ENCODE measurements at places on chromosomes 7 and 10.
A peak's percentile ranks its signal among the peaks of the same experiment; 100 is the strongest.

- DNase-seq = no peak
Measured at GRCh38 chr7:43572516-43573049, 10.3 kb upstream of the STK17A start.

DNA sequence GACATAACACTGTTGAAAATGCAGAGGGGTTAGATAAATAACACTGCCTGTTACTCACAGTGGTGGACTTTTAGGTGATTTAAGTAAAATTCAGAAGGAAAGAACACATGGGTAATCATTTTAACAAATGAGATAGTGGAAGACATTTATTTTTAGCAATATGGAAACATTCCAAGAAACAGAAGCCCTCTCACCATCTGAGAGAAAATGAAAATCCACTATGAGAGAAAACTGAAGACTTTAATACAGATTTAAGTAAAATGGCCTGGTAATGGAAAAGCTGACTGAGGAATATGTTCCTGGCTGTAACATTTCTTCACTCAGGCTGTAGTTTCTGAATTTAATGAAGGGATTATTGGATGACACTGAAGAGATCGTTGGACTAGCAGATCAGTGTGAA is 12.1 kb upstream of the ZNF786 start:
- DNase-seq = no peak

- no peak for DNase-seq
Measured at GRCh38 chr7:28889290-28889689, 68.8 kb downstream of the TRIL start.

GRCh38 chr10:30014511-30014910 is 44.9 kb downstream of the JCAD start:
- no peak for DNase-seq

- DNase-seq = no peak
Measured at GRCh38 chr7:33562996-33563395, 342.3 kb upstream of the BMPER start.

DNA sequence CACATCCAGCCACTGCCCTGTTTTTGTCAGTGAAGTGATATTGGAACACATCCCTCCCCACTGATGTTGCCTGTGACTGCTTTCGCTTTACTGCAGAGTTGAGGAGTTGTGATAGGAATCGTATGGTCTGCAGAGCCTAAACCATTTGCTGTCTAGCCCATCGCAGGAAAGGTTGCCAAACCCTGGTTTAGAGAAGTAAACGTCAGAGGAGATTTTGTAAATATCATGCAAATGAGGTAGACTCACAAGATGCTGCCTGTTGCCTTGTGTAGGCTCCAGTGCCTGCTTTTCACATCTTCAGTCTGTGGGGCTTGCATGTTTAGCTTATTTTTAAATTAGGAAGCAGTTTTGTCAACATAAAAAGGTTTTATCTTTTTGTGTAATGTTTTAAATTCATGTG is 107.1 kb downstream of the TRRAP start:
- no peak for DNase-seq

GRCh38 chr10:9848981-9849380 is 1168.7 kb upstream of the CELF2 start:
- DNase-seq = no peak

DNA sequence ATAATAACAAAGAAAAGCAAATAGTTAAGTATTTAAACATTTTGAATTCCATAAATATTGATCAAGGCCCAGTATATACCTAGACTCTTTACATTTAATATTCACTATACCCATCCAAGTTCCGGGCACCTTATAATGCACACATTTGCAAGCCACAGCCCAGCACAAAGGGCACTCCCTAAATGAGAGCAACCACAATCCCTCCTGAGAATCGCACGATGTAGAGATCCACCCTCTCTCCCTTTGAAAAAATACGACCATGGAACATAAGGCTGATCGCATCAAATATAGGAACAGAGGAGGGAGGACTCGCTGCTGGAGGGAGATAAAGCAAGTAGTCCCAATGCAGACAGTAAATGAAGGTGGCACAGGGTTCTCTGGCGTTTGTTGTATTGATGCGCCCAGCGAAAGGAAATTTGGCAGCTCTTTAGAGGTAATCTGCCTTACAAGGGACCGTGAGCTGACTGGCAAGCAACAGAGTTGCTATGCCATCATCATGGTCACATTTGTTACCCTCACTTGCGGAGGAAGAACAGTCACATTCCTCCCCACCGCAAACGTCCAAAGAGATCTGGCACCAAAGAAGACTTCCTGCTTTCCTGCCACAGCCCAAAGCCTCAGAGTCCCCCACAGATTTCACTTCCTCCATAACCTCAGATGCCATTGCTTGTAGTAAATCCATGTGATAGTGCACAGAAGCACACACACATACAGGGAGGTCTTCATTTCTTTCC is 16.1 kb upstream of the TAS2R40 start:
- DNase-seq = no peak

GRCh38 chr10:48765039-48765438 is 80.4 kb downstream of the WDFY4 start:
- no peak for DNase-seq

DNA sequence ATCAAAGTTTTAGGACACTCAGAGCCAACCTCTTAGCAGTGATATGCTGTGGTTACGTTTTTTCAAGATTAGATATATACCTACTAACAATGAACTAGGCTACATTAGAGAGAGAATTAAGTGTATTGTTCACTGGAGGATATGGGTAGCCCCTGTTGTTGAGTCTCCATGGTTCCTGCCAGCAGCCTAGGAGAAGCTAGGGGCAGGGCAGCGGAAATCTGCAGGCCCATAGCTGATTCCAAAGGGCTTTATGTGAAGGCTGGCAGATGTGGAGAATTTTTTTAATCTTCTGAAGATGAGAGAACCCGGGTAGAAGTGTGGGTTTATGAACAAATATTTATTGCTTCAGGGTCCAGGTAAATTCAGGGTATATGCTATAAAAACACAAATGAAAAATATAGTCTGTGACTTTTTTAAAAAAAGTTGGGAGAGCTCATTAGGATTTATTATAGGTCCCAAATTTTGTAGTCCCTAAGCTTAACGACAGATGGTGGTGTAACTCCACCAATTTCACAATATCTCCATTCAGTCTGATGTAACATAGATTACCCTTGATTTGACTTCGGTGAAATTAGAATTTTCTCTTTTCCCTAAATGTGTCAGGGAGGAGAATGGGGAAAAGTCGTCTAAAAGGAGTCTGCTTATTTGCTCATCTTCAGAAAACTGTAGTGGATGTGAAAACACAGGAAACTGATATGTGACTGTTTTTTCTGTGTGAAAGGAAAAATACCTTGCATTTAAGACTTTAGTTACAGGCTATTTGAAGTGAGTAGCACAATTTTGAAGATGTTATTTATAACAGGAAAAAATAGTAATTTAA is 163.0 kb upstream of the PPP1R3A start:
- DNase-seq = no peak

GRCh38 chr10:21964983-21965665 is 38.4 kb downstream of the DNAJC1 start:
- no peak for DNase-seq

- DNase-seq = no peak
Measured at GRCh38 chr10:26914898-26915297, 54.1 kb upstream of the ABI1 start.

DNA sequence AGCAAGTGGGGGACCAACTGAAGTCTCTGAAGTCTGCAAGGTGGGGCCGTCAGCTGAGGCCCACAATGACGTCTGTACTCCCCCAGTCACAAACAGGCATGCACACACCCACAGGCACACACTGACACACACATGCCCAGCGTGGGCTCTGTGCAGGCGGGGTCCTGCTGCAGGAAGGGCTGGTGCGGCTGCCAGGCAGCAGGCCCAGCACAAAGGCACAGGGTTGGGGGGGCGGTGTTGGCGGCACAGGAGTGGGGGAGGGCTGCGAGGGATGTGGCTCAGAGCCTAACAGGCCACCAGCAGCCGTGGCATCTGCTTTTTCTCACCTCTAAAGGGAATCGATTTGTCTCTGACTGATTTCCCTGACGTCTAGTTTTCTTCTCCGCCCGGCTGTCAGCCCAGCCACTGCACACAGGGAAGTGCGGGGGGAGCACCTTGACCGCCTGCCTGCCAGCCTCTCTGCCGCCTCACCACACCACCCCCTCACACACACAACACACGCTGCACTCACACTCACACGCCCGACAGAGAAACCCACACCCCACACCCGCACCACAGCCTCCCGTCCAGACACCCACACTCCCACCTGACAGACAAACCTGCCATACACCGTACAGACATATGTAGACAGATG is 43.5 kb upstream of the ZMIZ1 start:
- no peak for DNase-seq

GRCh38 chr7:77316219-77316978 is 99.8 kb downstream of the GSAP start:
- no peak for DNase-seq

DNA sequence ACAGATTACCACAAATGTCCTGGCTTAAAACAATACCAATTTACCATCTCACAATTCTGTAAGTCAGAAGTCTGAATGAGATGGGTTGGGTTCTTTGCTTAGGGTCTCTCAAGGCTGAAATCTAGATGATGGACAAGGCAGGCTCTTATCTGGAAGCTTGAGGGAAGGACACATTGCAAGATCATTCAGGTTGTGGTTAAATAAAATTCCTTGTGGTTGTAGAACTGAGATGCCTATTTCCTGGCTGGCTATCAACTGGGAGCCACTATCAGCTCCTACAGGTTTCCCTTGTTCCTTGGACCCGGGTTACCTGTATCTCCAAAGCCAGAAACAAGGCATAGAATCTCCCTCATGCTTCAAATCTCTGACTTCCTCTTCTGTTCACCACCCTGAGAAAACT is 148.4 kb downstream of the MDFIC start:
- DNase-seq = no peak

DNA sequence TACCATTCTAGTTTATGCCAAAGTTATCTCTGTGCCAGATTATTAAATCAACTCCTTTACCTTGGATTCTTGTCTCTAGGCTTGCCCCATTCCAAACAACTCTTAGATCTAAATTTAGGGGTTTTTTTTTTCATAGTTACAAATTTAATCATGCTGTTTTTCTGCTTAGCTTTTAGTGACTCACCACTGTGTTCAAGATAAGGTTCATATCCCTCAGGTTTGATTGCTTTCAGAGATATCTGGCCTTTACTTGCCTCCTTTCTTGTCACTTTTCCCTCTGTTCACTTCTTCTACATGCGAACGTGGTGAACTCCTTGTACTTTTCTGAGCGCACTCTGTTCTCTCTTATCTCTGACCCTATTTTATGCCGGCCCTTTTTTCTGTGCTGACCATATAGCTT is 78.2 kb downstream of the VPS50 start:
- no peak for DNase-seq

- peak; percentile 29 for DNase-seq
Measured at GRCh38 chr10:126749015-126749655, 78.6 kb upstream of the C10orf90 start.

DNA sequence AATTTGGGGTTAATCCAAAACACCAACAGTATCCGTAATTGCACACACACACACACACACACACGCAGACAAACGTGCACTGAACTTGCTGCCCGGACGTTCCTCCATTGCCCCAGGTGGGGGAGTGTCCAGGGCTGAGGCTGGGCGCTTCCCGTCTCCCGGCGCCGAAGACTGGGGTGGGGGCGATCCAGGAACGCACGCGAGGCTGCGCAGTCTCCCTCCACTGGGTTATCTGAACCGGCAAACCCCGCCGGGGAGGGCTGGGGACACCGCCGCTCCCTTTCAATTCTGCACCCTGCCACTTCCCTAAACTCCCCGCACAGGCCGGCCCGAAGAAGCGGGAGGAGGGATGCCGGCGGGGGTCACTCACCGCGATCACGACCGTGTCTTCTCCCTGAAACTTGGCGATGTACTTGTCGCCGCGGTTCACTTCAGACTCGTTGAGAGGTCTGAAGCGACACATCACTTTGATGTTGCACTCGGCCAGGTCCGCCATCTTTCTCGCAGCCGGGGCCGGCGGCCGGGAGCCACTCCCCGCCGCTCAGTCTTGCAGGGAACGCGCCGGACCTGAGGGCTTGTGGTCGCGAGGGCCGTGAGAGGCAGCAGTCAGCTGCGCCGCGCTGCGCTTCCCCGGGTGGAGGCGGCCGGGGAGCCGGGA is 618 bp downstream of the KIF5B start:
- DNase-seq = peak; percentile 26

DNA sequence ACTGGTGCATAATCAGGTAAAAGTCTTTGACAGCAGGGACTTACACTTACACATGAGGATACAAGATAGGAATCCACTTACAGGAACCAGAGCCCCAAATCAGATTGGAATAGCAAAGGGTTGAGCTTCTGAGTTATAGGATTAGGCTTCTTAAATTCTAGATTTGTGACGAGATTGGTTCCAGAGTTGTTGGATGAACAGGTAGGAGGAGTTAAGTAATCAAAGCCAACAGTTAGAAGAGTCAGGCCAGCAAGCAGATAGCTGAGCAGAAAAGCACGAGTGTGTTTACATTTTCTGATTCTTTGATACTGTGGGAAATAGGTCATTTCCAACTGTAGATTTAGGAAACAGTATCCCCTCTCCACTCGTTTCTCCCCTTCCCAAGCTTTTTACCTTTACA is 167.0 kb downstream of the MDFIC start:
- DNase-seq = no peak

DNA sequence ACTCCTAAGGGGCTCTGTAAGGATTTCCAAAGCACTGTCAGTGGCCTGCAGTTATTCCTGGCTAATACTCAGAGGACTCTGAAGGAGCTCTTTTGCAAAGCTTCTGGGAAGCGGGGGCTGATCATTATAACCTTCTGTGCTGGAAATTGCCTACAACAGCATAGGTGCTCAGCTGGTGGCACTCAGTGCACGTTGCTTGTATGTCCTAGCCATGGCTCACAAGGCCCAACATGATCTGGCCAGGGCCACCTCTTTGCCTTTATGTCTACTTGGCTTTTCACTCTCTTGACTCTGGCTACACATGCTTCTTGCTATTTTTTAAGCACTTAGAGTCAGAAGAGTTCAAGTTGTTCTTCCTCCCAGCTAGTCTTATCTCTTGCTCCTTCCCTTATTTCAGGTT is 17.5 kb downstream of the LAMB4 start:
- no peak for DNase-seq

DNA sequence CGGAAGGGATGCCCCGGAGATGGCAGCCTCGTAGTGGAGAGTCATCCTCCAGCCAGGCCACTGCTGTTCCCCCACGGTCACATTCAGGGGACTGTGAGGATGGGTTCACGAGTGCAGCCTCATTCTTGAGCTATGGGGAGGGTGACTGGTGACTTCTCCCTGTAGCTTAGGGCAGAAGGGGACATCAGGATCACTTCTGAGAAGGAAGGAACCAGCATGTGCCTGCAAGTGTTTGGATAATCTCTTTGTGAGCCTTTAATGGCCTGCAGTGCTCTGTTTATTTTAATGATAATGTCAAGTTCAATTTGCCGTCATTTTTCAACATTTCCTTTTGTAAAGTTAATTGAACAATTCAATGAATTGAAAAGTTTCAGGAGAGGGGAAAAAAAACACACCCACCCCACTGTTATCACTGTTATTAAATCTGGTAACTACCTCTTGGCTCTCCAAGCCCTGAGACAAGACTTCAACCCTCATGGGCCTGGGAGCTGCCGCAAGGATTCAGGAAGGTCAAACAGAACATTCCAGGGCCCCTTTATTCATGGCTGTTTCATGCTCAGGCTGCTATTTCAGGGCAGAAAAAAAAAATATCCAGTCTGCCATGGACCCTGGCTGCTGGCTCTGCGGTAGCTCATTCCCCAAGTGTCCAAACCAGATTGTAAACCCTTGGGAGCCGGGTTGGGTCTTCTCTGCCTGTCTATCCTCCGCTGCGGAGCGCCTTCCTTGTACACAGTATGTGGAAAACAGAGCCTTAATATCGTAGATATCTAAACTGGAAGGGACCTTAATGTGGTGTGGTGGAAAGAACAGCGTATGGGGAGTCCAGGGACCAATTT is 100.4 kb downstream of the CDH23 start:
- no peak for DNase-seq

Measured in stimulated activated CD4-positive, alpha-beta T cell treated with anti-CD3 and anti-CD28 coated beads, Interleukin-15, amount 100 ng/mL, for 48 hours (primary cell).